ENCODE measurements at places on chromosomes 5 and 9.

GRCh38 chr9:90789862-90790261 lies 11.8 kb upstream of the SYK start:
- H3K36me3 ChIP-seq, result no peaks in the 10 kb centered on the region
- H3K27me3 ChIP-seq, result peaks cover 23% of the 10 kb centered on the region

DNA sequence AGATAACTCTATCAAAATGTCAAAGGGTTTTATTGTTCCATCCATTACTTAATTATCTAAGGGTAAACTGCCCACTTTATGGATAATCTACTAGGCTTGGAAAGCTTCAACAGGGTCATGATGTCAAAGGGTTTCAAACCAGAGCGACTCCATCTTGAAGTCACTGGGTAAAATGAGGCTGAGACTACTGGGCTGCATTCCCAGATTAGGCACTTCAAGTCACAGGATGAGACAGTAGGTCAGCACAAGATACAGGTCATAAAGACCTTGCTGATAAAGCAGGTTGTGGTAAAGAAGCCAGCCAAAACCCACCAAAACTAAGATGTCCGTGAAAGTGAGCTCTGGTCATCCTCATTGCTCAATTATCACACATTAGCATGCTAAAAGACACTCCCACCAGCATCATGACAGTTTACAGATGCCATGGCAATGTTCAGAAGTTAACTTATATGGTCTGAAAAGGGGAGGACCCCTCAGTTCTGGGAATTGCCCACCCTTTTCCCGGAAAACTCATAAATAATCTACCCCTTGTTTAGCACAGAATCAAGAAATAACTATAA lies 138.6 kb downstream of the GNAQ start:
- DNase-seq, result no peak
- H3K4me1 ChIP-seq, result peaks cover 37% of the 10 kb centered on the region
- peaks cover 34% of the 10 kb centered on the region for H3K36me3 ChIP-seq
- no peak overlapping the region for H3K27ac ChIP-seq
- no peaks in the 10 kb centered on the region for H3K27me3 ChIP-seq

DNA sequence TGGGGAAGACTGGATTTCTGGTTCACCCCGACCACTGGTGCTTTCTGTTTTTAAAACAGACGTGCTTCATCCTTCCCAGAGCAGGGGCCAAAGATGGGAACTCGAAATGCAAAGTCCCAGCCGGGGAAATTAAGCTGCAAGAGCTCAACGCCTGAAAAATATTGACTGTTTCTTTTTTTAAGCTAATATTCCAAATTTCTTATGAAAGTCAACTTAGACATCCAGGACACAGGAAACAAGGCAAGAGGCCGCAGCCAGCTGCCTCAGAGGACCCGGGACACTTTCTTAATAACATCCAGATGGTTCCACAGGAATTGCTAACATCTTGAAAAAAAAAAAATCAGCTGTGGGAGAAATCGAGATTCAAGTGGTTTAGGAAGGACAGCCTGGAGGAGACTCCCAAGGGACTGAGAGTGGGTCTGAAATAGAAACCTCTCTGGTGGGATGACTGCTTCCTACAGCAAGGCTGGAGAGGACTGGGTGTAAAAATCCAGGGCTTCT lies 144.9 kb downstream of the FGF1 start:
- H3K4me3 ChIP-seq, result no peak overlapping the region
- peaks cover 11% of the 10 kb centered on the region for H3K27me3 ChIP-seq
- no peak overlapping the region for H3K27ac ChIP-seq
- H3K4me1 ChIP-seq, result no peaks in the 10 kb centered on the region
- H3K36me3 ChIP-seq, result no peaks in the 10 kb centered on the region

- no peak overlapping the region for H3K4me3 ChIP-seq
- peaks cover 9% of the 10 kb centered on the region for H3K27me3 ChIP-seq
- no peak for DNase-seq
- H3K27ac ChIP-seq, result no peak overlapping the region
Measured at GRCh38 chr9:137437691-137438590, 3.2 kb downstream of the ENTPD8 start.
